Activated CD8-positive, alpha-beta T cell treated with anti-CD3 and anti-CD28 coated beads for 36 hours (primary cell): ENCODE measurements at places on chromosomes 4 and X.
A peak's percentile ranks its signal among the peaks of the same experiment; 100 is the strongest.

- DNase-seq, result no peak
These were observed 35.1 kb downstream of the PRKX start for GRCh38 chrX:3678328-3678727.

DNA sequence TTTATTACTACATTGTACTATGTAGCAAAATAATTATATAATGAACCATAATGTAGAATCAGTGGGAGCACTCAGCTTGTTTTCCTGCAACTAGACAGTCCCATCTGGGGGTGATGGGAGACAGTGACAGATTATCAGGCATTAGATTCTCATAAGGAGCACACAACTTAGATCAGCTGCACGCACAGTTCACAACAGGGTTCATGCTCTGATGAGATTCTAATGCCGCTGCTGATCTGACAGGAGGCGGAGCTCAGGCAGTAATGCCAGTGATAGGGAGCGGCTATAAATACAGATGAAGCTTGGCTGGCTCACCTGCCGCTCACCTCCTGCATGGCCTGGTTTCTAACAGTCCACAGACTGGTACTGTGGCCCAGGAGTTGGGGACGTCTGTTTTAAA, 199.2 kb downstream of the MAB21L2 start:
- no peak for DNase-seq

DNA sequence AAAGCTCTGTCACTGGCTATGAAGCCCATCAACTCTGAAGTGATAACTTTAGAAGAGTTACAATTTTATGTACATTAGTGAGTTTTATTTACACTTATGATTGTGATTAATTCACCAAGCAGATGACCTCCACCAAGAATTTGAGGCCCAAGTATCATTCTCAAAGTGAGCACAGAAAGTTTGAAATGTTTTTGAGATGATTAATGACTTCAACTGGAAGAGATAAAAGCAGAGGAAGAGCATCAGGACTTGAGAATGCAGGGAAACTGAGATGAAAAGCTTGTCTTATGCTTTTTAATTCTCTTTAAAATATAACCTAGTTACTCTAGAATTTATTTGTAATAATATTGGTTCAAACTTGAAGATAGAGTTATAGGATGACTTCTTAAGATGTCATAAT, 112.8 kb upstream of the H2AZ1 start:
- DNase-seq, result no peak

DNA sequence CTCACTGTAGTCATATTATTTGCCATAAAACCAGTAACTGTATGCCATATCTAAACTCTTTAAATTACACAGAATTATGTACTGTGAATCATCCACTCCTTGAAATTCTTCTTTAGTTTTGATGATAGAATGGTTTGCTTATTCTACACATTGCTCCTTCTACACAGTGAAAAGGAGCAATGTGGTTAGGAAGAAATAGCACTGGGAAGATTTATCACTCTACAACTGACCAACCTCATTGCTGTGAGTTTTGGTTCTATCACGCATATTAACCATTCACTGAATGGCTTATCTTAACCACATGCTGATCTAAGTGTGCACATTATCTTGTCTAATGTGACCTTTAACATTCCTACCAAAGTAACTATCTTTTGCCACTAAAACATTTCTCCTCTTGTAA, 415.7 kb upstream of the NDST4 start:
- no peak for DNase-seq

- no peak for DNase-seq
These were observed 30.0 kb upstream of the TADA2B start for GRCh38 chr4:7013175-7013574.

GRCh38 chrX:116239944-116240840, 69.6 kb downstream of the AGTR2 start:
- DNase-seq, result no peak

- DNase-seq, result no peak
These were observed 559.6 kb upstream of the DIPK2B start for GRCh38 chrX:45760187-45760742.

DNA sequence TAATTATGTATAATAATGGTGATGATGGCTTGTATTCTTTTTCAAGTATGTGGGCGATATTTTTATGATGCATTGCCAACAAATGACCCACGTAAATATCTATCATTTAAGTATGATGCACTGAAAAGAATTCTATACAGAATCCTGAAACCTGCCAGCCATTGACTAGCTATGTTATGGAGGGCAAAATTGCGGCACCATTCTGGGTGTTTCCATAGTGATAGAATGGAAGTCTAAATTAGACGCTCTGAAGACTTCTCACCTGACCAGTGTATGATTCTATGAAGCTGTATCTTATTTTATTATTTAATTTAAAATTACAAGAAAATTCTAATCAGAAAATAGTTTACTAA, 677 bp upstream of the CENPC start:
- DNase-seq, result peak; percentile 19

- no peak for DNase-seq
These were observed 119.9 kb downstream of the EGF start for GRCh38 chr4:110032603-110033002.

DNA sequence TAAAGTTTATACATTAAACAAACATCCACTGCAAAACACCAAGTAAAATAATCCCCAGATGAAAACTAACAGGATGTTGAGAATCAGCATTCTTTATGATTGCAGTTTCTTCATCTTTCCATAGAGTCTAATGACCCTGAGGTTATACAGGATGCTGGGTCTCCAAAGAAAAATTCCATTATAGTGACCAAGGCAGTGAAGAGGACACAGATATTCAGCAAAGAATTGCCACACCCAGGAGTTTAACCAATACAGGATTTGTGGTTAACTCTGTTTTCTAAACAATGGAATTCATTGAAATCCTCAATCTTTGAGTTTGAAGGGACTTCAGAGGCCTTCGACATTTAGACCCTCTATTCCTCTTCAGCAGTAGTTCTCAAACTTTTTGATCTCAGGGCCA, 76.2 kb upstream of the ESX1 start:
- DNase-seq, result no peak

GRCh38 chr4:145665773-145666172, 14.2 kb upstream of the C4orf51 start:
- no peak for DNase-seq

- DNase-seq, result no peak
These were observed 644.4 kb downstream of the STPG2 start for GRCh38 chr4:97498875-97499274.

DNA sequence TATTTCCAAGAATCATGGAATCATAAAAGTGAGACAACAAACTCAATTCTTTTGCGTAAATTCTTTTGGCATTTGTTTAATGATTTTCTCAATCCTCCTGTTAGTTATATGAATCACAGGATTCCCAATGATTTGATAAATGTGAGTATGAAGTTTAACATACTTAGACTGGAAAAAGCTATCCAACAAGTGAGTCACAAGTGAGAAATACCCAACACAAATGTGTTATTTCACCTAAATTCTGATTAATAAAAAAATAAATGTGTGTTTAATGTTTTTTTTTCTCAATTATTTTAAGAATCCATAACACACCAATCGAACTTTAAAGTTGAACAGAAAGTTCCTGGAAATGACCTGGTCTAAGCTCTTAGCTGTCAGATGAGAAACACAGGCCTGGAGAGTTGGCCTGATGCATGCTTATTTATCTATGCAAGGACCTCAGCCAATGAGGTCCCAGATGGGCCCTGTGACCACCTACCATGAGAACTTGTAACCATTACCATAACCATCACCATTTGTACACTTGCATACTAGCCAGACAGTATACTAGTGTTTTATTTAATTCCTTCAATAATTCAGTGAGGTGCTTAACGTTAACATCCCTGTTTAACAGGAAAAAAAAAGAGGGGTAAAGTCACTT, 386.7 kb downstream of the SPRY1 start:
- DNase-seq, result no peak

GRCh38 chr4:159433337-159433736, 330.5 kb downstream of the RAPGEF2 start:
- DNase-seq, result no peak

DNA sequence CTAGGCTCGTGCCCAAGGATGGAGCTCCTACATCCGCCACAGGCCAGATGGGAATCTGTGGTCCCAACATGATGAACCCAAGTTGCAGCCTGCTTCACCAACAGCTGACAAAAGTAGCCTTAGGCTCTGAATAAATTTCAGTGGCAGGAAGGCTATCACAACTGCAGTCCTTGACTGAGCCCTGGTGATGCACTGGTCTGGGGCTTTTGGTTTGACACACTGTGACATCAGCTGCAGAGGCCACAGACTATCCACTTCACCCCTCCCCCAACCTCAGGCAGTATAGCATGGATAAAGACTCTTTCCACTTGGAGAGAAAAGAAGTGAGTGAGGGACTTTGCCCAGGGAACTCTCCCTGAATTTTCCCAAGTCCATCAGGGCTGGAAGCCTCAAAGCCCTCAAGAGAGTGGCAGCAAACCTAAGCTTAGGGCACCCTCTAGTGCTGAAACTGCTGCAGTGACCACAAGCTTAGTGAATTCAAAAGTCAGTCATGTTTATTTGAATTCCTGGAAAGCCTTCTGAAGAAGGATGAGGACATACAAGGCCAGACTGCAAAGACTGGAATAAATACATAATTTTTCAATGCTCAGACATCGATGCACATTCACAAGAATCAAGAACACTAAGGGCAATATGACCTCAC, 135.0 kb upstream of the TENT5D start:
- DNase-seq, result peak; percentile 1

DNA sequence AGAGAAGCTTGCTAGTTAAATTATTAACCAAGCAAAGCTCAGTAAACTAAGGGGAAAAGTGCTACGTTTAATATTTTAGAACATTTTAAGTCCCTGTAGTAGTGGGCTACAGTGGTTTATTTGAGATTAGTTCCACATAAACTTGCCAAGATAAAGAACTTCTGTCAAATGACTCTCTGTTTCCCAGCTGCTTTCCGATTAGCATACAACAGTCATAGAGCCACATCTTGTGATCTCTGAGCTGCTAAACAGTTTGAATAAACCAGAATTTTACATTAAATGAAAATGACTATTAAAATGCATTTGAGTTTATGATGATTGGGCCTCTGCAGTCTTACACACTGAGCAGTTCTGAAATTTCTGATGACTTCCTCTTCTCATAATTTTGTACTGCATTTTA, 568.5 kb downstream of the IQCM start:
- no peak for DNase-seq

GRCh38 chr4:178696515-178696914, 1254.3 kb upstream of the AGA start:
- no peak for DNase-seq

DNA sequence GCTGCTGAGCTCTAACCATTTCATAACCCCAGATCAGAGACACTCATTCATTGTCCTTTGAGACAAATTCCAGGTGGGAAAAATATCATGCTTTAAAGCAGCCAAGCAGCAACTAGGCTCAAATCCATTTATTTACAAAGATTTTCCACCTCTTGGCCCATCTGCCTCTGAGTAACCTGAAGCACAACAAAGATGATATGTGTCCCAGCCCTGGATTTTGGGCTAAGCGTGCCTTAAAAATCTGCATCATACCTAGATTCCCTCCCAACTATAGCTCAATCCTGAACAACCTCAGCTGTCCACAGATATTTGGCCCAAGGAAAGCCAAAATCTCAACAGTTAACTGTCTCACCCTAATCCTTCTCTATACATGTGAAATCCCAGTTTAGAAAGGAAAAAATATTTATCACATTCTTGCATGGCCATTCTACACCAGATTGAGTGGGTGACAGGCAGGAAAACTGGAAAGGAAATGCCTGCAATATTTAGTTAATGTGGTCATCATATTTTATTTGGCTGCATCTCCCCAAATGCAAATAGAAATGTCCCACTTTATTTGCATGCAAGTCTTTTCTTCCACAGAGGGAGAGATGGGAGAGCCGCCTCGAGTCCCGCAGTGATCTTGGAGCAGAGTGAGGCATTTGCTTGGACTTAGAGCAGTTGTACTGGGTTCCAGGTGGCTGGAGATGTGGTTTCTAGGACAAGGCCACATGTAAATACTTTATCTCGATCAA, 146.4 kb upstream of the EOLA2 start:
- DNase-seq, result no peak

GRCh38 chr4:152708796-152709195, 29.0 kb upstream of the TMEM154 start:
- DNase-seq, result no peak

DNA sequence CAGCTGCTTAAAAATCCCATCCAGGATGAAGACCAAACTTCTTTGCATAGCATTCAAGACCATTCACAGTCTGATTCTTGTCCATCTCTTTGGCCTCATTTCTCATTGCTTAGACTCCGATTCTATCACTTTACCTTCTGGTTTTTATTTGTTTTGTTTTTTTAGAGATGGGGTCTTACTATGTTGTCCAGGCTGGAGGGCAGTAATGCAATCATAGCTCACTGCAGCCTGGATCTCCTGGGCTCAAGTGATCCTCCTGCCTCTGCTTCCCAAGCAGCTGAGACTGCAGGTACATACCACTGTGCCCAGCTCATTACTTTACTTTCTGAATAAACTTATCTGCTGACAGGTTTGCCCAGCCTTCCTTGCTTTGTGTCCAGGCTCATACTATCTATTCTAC, 152.8 kb downstream of the TMEM164 start:
- no peak for DNase-seq

- DNase-seq, result no peak
These were observed 19.6 kb downstream of the MPP1 start for GRCh38 chrX:154785716-154786115.

DNA sequence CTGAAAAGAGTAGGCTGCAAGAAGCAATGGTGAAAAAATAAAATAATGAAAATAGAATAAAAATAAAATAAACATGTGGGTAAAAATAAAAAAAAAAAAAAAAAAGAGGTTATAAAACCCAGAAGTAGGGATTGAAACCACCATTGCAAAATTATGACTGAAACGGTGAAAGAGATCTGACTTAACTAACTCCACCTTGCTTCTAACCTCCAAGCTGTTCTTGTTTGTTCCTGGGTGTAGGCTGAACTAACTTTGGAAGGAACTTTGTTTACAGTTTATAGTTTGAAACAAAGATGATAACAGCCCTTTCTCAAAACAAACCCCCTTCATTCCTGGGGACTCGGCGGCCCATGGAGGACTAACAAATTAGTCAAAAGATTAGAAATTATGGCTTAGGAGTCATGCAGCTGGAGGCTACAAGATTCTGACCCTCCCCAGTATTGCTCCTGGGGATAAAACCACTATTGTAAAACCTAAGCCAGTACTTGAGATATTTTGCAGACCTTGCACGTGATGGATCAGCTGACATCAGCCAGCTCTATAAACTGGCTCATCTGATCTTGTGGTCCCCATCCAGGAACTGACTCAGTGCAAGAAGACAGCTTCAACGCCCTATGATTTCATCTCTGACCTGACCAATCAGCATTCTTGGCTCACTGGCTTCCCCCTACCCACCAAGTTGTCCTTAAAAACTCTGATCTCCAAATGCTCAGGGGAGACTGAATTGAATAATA, 30.4 kb downstream of the DDX60L start:
- peak; percentile 57 for DNase-seq

DNA sequence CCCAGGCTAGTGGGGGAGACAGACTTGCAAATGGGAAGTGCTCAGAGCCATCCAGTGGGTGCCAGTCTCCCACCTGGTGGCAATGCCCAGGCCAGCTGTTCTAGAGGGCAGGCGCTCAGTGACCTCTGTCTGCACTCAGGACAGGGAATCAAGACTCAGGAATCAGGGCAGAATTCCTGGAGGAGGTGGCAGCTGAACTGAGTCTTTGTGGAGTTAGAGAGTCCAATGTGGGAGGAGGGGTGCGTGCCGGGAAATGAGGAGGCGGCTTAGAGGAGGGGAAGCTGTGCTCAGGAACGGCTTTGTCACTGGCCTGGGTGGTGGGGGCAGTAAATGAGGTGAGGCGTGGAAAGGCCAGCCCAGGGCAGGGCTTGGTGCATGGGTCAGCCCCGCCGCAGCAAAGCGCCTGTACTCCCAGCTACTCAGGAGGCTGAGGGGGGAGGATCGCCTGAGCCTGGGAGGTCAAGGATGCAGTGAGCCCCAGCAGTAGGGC, 31.3 kb upstream of the SORCS2 start:
- DNase-seq, result no peak
